ENCODE measurements at places on chromosomes 5 and 9.

- no peak for DNase-seq
Observed at GRCh38 chr9:109319017-109319625, 1.7 kb downstream of the EPB41L4B start.

DNA sequence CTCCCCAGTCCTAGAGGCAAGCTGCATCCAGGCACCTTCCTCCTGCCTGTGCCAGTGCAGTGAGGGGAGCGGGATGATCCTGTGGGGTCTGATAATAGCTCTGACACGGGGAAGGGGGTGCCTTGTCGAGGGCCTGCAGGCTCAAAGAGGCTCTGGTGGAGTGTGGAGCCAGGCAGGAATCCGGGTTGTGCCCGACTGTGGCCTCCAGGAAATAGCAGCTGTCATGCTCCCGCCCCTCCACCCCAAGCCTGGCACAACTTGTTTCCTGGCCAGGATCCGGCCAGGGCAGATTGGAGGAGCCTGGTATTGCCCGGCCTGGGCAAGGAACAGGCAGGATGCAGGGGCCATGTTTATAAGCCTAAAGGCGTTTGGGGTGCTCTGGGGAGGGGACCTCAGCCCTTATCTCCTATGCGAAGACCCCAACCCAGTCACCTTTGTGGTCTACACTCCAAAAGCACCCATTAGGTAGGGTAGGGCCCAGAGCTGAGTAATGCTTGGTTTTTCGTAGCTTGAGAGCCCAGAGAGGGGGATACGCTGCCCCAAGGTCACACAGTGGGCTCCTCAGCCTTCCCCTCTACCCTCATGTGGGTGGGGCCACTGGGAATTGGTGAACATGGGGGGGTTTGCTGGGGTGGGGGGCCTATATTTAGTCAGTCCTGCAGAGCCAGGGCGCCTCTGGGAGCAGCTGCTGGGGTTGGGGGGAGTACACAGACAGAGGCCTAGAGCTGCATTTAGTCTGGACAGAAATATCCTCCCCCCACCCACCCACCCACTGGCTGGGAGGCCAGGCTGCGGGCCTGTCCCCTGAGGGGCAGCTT lies 12.2 kb downstream of the CXXC5 start:
- no peak for DNase-seq

DNA sequence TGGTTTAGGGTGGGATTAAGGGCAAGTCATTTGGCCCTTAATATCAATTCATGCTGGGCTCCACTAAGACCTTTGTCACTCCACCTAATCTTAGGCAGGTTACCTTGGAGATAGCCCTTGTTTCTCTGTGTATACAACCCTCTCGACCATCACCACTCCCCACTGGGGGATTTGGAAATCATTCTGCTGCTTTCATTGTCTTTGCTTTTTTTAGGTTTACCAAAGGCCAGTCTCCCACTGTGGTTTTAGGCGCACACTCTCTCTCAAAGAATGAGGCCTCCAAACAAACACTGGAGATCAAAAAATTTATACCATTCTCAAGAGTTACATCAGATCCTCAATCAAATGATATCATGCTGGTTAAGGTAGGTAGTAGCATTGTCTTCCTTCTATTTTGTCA lies 6.2 kb downstream of the GZMK start:
- DNase-seq: no peak

DNA sequence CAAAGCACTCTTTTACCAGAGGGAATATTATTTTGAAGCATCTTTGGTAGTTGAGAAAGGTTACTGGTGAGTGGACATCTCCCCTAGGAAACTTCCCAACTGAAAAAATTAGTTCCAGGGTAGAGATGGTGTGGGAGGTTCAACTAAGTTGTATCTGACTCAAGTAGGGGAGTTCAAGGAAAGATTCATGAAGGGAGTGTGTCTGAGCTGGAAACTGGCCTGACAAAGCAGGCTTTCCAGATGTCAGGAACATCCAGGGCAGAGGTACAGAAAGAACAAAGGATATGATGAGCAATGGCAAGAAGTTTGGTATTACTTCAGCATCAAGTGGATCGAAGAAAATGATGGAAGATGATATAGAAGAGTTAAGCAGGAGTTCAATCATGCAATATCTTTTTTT lies 458.0 kb upstream of the RIOK2 start:
- no peak for DNase-seq

DNA sequence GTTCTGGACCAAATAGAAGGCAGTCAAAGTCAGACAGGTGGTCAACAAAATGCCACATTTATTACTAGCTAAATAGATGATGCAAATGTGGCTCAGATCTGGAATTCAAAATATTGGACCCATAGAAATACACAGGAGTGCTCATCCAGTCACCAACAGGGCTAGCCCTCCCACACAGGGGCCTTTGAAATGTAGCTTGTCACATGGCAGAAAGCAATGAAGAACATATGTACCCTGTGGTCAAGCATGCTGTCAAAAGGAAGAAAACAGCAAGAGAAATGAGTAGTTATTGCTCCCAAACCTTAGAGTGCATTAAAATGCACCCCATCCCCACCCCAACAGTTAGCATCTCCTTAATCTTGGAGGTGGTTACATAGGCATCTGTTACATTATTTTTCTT lies 20.9 kb upstream of the CCDC112 start:
- DNase-seq: no peak

- DNase-seq: no peak
Observed at GRCh38 chr5:57360871-57361270, 121.7 kb downstream of the ACTBL2 start.

DNA sequence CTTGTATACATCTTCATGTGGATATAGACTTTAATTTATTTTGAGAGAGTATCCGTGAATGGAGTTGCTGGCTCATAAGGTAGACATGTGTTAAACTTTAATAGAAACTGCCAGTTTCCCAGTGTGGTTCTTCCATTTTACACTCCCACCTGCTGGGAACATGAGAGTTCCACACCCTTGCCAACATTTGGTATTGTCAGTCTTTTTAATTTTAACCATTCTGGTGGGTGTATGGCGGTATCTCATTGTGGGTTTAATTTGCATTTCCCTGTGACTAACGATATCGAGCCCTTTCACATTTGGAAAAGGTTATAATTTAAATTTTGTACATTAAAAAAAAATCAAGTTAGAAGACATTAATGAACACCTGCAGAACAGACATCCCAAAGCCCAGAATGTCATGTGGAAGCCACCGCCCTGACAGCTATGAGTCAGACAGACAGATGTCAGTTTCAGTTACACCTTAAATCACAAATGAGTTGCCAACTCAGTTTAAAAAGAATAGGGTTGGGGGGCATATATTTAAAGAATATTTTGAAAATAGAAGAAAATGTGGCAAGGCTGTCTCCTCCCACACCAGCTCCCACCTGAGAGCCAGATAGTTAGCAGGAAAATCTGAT lies 36.9 kb downstream of the ANKRD33B start:
- DNase-seq: no peak

DNA sequence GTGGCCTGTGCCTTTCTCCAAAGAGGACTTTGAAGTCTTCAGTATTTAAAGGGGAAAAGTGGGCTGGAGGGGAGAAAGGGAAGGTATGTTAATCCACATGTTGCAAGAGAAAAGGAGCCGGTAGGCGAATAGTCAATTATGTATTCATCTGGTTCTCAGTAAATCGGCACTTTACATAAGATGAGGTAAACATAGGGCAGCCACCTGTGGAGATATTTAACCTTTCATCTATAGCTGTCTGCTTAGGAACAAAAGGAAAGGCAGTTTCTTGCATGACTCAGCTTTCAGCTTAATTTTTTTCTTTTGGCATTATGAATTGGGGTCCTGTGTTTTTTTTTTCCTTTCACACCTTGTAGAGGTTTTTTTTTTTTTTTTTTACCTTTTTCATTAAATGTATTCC lies 42.2 kb downstream of the FGD3 start:
- no peak for DNase-seq

DNA sequence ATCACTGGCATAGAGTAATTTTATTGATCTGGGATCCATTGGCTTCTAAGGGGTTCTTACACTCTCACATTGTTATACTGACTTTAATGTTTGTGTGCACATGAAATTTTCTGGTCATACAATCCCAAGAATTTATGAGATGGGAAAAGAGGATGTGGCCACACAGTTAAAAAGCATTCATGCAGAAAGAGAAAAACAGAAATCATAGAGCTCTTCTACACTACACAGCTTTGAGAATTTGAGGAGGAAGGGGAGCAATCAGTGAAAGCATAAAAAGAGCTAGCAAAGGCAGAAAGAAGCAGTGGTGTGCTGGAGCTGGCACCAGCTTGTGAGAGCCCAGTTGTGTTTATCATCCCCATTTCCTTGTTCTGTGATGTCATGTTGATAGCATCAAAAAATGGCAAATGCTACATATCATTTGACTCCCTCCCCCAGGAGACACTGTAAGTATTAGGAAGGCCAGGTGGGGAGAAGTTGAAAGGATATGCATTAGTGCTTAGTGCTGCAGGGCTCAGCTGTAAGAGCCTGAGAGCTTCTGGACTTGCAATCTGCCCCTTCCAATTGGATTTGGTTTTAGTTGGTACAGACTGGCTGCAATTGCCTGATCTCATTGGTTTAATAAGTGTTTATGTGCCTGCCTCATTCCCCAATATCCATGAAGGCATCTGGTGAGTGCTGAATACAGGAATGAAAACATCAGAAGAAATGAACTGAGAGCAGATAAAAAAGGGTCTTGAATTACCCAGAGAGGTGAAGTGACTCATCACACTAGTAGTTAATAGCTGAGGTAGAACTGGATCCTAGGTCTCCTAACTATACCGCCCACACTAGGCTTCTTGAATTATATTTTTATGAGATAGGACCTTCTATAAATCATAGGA lies 30.9 kb downstream of the RHOBTB3 start:
- no peak for DNase-seq

- DNase-seq: no peak
Observed at GRCh38 chr9:135663451-135663770, 302 bp downstream of the LCN9 start.

GRCh38 chr9:116243708-116244107 lies 90.1 kb downstream of the PAPPA start:
- DNase-seq: no peak

GRCh38 chr5:98461485-98461884 lies 312.0 kb upstream of the RGMB start:
- DNase-seq: no peak

DNA sequence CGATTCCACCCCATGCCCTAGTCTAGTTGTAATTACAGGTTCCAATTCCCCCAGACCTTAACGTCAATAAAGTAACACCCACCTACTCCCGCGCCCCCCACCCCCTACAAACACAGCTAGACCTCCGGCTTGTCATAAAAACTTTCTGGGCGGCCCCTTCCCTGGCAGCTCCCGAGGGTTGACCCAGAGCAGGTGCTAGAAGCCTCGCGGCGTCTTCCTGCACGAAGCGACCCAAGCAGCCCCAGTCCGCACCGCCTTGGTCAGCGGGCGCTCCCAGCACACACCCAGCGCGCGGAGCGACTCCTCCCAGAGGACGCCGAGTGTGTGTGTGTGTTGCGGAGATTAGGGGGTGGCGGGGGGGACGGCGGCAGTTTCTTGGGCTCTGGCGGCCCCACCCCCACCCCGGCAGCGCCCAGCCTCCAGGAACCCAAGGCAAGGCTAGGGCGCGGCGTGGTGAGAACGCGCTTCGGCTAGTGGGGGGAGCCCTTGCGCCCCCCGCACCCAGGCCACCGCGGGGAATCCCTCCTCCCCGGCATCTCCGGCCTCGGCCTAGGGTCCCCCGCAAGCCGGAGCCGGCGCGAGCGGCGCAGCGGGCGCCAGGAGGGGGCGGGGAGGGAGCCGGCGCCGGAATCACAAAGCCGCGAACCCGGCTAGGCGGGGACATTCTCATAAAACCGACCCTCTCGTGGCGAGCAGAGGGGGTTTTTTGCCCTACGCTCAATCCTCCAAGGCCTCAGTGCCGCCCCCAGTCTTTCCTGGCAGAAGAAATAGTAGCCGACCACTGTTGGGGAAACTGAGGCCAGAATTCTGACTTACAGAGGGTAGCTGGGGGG lies 2.2 kb downstream of the PCDH1 start:
- no peak for DNase-seq

GRCh38 chr9:1456301-1457024 lies 406.3 kb downstream of the DMRT2 start:
- DNase-seq: no peak

- DNase-seq: no peak
Observed at GRCh38 chr9:9054354-9054992, 1254.9 kb upstream of the DMAC1 start.

DNA sequence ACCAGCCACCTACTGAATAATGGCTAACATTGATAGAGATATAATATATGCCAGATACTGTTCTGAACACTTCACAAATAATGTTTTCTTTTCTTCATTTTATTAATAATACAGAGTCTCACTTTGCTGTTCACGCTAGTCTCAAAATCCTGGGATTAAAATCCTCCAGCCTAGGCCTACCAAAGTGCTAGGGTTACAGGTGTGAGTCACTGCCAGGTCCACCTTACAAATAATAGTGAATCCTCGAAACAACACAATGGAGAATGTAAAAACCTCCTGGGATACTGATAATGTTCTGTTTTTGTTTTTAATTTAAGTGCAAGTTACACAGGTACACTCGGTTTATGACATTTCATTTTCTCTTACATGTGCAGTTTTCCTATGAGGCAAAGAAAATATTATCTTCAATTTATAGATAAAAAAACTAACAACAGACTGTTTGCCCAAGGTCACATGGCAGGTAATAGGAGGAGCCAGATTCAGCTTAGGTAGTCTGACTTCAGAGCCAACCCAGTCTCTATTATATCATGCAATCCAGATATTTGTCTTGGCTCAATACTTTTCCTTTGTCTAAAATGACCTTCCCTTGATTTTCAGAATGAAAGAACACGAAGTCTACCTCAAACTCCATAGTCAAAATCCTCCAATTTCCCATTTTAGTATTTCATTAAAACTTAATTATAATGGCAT lies 7.8 kb downstream of the ZFR start:
- no peak for DNase-seq

DNA sequence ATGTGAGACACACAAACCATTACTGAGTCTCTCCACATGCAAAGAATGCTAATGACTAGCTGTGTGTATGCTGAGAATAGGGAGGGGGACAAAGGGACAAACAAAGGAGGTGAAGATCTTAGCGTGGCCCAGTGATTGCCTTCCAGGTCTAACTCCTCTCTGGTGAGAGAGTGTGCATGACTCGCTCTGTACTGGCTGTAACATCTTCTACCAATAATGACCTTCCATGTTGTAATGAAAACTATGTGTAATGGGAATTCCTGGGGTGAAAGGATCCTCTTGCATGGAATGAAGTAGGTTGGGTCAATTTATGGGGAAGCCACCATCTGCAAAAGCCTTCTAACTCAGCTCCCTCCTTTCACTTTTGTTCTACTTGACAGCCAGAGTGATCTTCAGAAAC lies 24.4 kb upstream of the GPR151 start:
- no peak for DNase-seq

DNA sequence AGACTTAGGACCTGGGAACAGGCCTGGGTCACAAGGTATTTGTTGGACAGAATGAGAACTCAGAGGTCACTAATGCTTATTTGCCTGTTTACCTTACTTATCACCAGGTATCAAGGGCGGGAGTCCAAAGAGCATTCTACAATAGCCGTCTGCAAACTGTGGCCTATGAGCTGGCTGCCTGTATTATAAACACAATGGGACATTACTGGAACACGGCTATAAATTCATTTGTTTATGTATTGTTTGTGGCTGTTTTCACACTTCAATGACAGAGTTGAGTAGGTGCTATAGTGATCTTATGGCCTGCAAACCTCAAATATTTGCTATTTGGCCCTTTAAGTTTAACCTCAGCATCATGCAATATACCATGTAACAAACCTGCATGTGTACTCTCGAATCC lies 76.6 kb upstream of the ASTN2 start:
- DNase-seq: no peak

- no peak for DNase-seq
Observed at GRCh38 chr5:178699681-178700253, 30.7 kb downstream of the ZNF354A start.

GRCh38 chr9:14398473-14398872 lies 84.5 kb upstream of the NFIB start:
- no peak for DNase-seq

GRCh38 chr5:443239-444151 lies 519 bp downstream of the EXOC3 start:
- no peak for DNase-seq

Data from Panc1 (cell line).